ENCODE measurements at places on chromosomes 13 and 19. TPM values are rescaled to one million over a fixed set of nuclear protein-coding genes. Genes with fewer than 3 reads are reported as not detected.

The EXOC3L2 gene
- 9.0 TPM for total RNA-seq

The CYP2F1 gene
- not detected for total RNA-seq

The TLE2 gene
- total RNA-seq = 64.6 TPM

The CPB2 gene
- total RNA-seq = 13.3 TPM

The IGFL1 gene
- total RNA-seq = not detected

The ZNF584 gene
- total RNA-seq = 13.9 TPM

The TPGS1 gene
- 33.8 TPM for total RNA-seq

The SIGLEC14 gene
- 5.9 TPM for total RNA-seq

The WIZ gene
- 48.7 TPM for total RNA-seq

The CERS1 gene
- total RNA-seq = 1.8 TPM

The GADD45B gene
- total RNA-seq = 59.8 TPM

The GRWD1 gene
- 27.6 TPM for total RNA-seq

The LILRA1 gene
- total RNA-seq = 1.9 TPM

The S1PR4 gene
- 2.4 TPM for total RNA-seq

The STOML3 gene
- total RNA-seq = not detected

The SYT5 gene
- total RNA-seq = not detected

The MEF2B gene
- 4.3 TPM for total RNA-seq

The ARRDC2 gene
- 53.9 TPM for total RNA-seq

The NANOS3 gene
- 0.75 TPM for total RNA-seq

The SULT2A1 gene
- 0.46 TPM for total RNA-seq

The KLK4 gene
- not detected for total RNA-seq

The KLF5 gene
- total RNA-seq = 164 TPM

The HSPB6 gene
- total RNA-seq = 654 TPM
